ENCODE measurements at places on chromosomes 1 and 21.

- DNase-seq = no peak
Observed at GRCh38 chr1:89616844-89617627, 15.9 kb upstream of the LRRC8C start.

GRCh38 chr1:107637101-107637500 lies 327.9 kb downstream of the VAV3 start:
- DNase-seq = no peak

- no peak for DNase-seq
Observed at GRCh38 chr1:157105988-157106812, 6.6 kb upstream of the ETV3L start.

- DNase-seq = no peak
Observed at GRCh38 chr1:56409112-56409691, 170.2 kb downstream of the PLPP3 start.

GRCh38 chr1:235199441-235199840 lies 38.4 kb upstream of the RBM34 start:
- no peak for DNase-seq

GRCh38 chr21:15071009-15071408 lies 6.2 kb upstream of the NRIP1 start:
- DNase-seq = no peak

DNA sequence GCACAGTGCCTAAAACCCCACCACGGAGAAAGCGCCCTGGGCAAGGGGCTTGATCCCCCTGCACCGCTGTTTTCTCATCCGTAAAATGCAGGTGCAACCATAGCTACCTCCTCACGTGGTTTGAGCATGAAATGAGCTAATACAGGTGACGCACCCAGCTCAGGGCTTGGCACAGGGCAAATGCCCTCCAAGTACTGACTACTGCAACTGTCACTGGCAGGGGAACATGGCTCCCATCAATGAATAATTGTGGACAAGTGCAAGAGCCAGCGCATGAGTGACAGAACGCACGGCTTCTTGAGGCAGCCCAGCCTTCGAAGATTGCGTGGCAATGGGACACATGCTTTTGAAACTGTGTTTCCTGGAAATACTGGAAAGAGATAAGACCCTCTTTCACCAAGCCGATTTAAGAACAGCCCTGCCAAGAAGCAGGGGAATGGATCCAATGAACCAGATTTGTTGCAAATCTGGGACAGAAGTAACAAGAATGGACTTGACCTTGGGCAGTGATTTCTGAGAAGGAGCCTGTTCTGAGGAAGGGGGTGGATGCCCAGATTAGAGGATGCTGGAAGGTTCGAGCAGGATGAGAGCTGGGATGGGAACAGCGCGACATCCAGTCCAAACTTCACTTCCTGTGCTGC lies 92.8 kb upstream of the IFFO2 start:
- DNase-seq = no peak

GRCh38 chr1:202576816-202577215 lies 133.4 kb downstream of the SYT2 start:
- no peak for DNase-seq

DNA sequence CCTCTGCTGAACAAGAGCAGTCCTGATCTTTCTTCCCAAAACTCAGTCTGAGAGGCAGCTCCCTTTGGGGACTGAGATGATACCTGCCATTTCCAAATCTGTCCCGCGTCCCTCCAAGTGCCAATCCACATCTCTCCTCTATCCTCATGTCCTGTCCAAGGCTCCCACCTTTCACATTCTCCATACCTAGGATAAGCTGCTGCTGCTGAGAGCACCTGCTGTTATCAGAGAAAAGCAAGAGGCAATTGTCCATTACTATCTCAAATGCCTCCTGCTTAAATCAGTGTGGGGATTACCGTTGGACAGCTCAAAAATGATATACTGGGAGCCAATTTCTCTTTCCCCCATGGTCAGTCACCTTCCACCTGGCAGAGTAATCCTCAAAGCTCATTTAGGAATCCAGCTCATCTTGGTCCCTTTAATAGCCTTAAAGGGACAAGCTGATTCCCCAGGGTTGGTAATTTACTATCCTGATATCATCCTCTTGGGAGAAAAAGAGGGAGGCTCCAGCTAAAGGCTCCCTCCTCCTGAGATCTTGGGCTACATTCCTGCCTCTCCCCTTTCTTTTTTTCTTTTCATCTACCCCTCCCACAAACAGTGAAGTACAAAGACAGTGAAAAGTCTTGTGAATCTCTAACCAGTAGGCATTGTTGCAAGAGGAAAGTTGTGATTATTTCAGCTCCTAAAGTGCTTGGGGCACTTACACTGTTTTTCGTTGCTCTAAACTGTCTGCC lies 278.1 kb upstream of the CAMK1G start:
- DNase-seq = no peak

DNA sequence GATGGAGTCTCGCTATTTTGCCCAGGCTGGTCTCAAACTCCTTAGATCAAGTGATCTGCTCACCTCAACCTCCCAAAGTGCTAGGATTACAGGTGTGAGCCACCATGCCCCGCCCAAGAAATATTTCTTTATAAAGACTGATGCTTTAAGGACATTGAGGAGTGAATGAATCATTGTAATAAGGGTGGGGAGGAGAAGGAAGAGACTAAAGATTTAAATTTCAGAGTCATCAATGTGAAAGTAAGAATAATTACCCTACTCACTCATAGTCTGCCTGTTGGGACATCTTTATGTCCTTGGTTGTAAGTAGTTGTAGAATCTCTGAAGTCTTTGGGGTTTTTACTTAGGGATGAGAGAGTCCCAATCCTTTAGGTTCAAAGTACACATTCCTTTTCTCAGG lies 7.3 kb downstream of the KDM1A start:
- DNase-seq = no peak

- no peak for DNase-seq
Observed at GRCh38 chr1:217888328-217888727, 257.2 kb downstream of the SPATA17 start.

DNA sequence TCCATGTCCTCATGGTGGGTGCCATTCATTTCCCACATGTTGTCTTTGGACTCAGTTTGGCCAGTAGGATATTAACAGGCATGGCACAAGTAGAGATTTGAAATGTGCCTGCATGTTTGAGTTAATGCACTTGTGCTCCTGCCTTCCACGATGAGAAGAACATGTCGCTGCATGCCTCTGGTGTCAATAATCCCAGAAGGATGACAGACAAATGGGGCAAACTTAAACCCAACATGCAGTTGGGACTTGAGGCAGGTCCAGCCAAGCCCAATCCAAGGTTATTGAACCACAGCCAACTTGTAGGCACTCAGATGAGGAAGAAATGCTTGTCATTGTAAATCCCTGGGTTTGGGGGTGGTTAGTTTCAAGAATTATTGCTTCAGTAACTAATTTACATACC lies 174.6 kb downstream of the TRIM33 start:
- no peak for DNase-seq

- DNase-seq = no peak
Observed at GRCh38 chr1:34926894-34927293, 2.6 kb downstream of the DLGAP3 start.

DNA sequence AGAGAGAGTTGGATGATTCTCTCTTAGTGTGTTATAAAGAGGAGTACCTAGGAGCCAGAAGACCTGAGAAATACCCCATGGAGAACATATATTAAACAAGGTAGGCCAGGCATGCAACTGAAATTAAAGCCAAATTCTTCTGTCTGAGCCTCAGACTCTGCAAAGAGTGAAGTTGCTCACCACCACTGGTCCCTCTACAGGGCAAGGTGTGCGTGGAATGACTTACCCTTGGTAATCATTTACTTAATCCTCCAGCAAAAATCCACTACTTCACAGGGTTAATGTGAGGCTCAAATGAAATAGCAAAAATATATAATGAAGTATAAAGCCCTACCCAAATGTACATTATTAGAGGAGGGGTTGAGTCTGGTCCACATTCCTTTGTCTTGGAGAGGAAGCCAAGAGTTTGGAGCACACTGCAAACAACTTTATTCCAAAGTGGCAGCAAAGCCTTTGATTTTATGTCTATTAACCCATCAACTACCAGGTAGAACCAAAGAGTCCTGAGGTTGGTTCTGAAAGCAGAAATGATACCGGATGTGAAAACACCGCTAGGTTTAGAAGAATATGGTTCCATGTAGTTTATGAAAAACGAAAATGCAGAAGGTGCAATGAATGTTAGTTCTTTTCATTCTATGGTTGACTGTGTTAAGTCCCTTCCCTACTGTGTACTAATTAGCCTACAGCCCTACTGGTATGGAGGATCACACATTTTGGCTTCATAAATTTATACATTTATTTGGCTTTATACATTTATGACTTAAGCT lies 8.5 kb downstream of the SSR2 start:
- DNase-seq = no peak

- DNase-seq = no peak
Observed at GRCh38 chr1:244164511-244164890, 113.4 kb downstream of the ZBTB18 start.

- no peak for DNase-seq
Observed at GRCh38 chr1:199242147-199242546, 603.3 kb downstream of the PTPRC start.

DNA sequence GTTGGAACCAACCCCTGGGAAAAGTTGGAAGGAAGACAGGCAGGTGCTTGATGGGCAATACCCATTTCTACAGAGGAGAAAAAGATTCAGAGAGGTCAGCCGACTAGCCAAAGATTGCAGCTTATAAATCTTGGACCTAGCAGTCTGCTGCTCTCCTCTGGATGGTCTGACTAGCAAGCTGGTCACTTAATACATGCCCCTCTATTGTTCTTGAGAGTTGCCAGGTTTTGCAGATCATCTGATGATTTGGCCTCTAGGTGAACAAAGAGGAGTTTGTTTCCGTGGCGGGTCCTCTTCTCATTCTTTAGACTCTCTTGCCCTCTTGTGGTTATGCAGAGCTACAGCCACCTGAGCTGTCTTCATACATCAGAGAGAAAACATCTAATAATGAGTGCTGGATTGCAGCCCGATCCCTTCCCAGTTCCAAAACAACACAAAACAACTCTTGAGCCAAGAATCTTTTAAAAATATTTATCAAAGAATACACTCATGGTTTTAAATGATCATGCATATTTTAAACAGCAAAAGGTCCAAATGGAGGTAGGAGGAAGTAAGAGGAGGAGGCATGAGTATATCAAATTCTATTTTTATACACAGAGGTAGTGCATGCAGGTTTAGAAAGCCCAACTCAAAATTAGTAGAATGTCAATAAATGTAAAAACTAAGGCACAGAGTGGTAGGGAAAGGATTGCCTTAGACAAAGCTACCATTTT lies 115.7 kb downstream of the SLC30A10 start:
- no peak for DNase-seq

DNA sequence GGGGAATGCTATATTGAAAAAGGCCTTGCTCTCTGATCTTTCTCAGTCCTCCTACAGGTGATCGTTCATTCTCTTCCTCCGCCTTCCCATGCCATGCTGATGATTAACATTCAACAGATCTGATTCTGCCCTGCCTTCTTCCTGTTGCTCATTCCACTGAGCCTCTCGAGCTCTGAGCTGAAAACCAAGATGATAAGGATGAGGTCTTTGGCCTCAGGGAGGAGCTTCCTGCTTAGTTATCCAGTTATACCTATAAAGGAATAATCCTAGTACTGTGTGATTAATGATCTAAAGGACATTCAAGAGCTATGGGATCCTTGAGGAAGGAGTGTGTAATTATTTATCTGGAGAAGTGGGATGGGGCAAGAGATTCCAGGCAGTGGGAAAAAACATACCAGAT lies 25.2 kb upstream of the MAP3K7CL start:
- no peak for DNase-seq

GRCh38 chr1:167165219-167165618 lies 55.5 kb upstream of the POU2F1 start:
- DNase-seq = no peak

- DNase-seq = no peak
Observed at GRCh38 chr1:23963617-23964234, 4.1 kb downstream of the PNRC2 start.

- peak; percentile 30 for DNase-seq
Observed at GRCh38 chr21:34890724-34891612, 158.1 kb downstream of the RUNX1 start.

DNA sequence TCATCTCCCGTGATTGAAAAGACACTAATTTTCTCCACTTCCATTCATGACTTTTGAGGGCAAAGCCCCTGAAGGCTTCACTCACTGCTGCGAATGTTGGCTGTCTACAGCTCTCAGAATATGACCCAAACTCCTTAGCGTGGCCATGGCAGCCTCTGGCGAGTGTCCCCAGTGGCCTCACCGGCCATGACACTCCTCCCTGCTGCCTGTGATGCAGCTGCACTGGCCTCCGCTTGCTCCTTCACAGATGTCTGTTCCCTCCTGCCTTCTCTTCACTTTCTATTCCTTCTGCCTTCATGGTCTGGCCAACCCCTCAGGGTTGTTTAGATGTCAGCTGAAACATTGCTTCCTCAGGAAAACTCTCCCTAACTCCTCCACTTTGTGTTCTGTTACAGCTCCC lies 30.8 kb upstream of the PTPRF start:
- DNase-seq = no peak

DNA sequence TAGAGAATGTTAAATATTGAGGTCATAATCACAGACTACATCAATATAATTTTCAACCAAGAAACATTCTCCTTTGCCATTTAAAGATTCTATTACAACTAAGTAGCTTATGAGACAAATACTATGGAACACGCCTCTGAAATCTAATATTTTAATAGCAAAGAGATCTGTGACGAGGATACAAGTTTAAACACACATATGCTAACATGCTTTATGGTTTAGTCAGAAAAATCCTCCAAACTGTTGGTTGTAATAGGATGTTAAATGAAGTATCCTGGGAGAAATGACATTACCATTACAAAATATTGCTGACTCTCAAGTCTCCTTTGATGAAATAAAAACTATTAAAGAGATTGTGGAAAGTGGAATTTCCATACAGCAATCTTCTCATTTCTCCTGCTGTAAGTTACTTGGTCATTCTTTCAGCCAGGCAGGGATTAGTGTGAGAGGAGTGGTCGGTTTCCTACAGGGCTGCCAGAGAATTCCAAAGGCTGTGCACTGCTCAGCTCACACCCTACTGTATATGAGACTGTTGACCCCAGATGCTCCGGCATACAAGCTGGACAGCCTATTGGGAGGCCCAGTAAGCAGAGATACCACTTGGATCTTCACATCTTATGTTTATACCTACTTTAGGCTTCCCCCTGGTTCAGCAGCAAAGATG lies 26.6 kb downstream of the SCYL3 start:
- no peak for DNase-seq

DNA sequence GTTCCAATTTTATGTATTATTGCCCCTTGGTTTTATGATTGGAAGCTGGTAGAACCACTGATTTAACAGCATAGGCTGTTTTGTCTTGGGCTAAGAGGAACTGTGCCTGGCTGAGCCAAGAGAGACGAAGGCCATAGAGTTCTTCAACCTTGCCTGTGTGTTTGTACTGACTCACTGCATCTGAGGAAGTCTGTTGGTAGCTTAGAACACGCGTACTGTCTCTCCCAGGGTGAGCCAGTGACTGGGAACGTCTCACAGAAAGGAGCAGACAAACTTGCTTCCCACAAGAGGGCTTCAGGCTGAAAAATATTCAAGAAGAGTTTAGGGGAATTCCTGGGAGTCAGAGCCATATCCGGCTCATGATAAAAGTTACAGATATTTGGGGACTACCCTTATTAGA lies 14.9 kb downstream of the TMEM51 start:
- DNase-seq = no peak

- no peak for DNase-seq
Observed at GRCh38 chr1:17545356-17545755, 5.9 kb downstream of the ARHGEF10L start.

GRCh38 chr21:14955936-14956520 lies 108.8 kb downstream of the NRIP1 start:
- no peak for DNase-seq
